ENCODE measurements at places on chromosomes 5 and 9. TPM values are rescaled to one million over a fixed set of nuclear protein-coding genes. Genes with fewer than 3 reads are reported as not detected.
A peak's percentile ranks its signal among the peaks of the same experiment; 100 is the strongest.

DNA sequence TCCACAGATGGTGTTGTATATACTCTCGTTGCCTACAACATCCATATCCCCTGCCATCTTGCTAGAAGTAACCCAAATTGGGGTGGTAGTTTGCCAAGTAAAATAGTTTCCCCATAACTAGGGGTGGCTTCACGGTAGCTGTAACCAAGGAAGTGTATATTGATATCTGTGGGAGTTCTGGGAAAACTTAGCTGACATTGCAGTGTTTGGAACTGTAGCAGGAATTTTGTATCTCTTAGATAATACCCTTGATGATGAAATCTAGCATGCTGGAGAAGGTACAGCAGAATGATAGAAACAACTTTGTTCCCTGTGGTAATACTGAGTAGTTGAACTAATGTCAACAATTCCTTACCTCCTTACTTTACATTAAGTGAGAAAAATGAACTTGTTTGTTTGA is 29.8 kb downstream of the FBXL7 start:
- no peaks in the 10 kb centered on the region for H3K36me3 ChIP-seq
- no peak overlapping the region for H3K4me3 ChIP-seq
- no peak for DNase-seq

DNA sequence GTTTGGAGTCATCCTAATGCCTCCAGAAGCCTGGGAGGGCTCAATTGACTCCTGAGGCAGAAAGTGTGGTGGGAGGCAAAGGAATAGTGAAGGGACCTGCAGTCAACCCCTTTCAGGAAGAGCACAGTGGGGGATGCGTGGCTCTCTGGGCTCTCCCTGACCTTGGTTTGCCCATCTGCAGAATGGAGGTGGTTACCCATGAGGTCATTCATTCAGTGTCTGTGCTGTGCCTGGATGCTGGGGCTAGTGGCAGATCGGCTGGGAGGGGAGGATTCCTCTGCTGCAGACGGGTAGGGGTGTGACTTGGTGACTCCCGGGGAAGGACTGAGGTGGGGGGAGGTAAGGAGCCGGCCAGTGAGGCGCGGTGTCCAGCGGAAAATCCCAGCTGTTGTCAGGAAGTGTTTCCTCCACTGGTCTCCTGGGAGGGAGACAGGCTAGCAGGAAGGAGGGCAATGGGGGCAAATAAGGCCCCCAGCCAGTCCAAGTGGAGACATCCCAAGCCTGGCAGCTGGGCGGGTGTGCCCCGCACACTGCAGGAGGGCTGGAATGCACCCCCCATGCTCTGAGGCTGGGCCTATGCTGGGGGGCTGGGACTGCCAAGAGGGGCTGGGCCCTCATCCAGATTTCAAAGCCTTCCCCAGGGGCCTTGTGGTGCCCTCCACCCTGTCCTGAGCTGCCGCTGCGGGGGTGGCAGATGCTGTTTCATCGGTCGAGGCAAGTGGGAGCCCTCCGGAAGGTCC is 10.9 kb downstream of the CXXC5 start:
- no peak overlapping the region for H3K27ac ChIP-seq
- no peak for DNase-seq
- H3K36me3 ChIP-seq: no peaks in the 10 kb centered on the region
- H3K4me3 ChIP-seq: no peak overlapping the region

GRCh38 chr5:123438244-123438643 is 15.0 kb upstream of the CEP120 start:
- H3K27ac ChIP-seq: no peak overlapping the region
- H3K27me3 ChIP-seq: no peaks in the 10 kb centered on the region
- H3K4me3 ChIP-seq: no peak overlapping the region
- no peaks in the 10 kb centered on the region for H3K36me3 ChIP-seq

DNA sequence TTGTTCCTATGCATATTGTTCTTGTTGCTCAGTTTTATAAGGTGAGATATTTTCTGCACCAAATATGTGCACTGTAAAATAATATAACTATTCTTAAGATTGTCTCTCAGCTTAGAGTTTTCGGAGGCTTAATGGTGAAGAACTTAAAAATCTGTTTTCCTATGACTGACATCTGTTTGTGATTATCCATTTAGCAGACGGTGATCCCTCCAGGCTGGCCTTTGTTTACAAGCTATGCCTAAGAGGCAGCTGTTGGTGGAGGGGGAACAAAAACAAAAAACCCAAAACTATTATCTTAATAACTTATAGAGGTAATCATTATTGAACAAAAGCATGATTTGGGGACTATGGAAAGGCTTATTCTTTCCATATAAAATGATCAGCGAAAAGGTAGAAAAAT is 658 bp downstream of the PDCD1LG2 start:
- peak overlapping the region; percentile 74 for H3K4me3 ChIP-seq
- peaks cover 15% of the 10 kb centered on the region for H3K4me1 ChIP-seq
- DNase-seq: no peak
- no peaks in the 10 kb centered on the region for H3K36me3 ChIP-seq
- H3K27me3 ChIP-seq: no peaks in the 10 kb centered on the region

- no peak overlapping the region for H3K4me3 ChIP-seq
- peaks cover 3% of the 10 kb centered on the region for H3K27me3 ChIP-seq
- H3K27ac ChIP-seq: no peak overlapping the region
- no peak for DNase-seq
Measured at GRCh38 chr5:132270706-132271105, 13.2 kb downstream of the PDLIM4 start.

- no peak for DNase-seq
- no peaks in the 10 kb centered on the region for H3K27me3 ChIP-seq
- H3K36me3 ChIP-seq: no peaks in the 10 kb centered on the region
- no peak overlapping the region for H3K4me3 ChIP-seq
- H3K4me1 ChIP-seq: no peaks in the 10 kb centered on the region
Measured at GRCh38 chr5:9536717-9537116, 9.2 kb downstream of the SEMA5A start.

DNA sequence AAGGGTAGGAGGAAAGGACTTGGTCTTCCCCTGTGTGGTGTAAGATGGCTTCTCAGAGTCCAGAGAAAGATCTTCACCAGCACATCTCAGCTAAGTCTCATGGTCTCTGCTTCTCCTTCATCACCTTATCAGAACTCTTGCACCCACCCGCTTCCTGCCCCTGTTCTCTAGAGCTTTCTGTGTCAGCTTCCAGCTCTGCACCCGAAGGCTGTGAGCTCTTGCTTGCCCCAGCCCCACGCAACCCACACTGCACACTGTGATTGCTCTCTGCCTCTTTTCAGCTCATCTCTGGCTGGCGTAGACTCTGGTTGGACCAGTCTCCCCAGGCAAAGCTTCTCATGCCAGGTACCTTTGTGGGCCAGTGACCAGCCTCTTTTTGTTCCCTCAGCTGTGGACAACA is 93.2 kb upstream of the RAPGEF1 start:
- peak overlapping the region; percentile 7 for H3K4me3 ChIP-seq
- H3K27me3 ChIP-seq: no peaks in the 10 kb centered on the region
- no peak for DNase-seq
- H3K4me1 ChIP-seq: peaks cover 5% of the 10 kb centered on the region

GRCh38 chr5:170632985-170633234 is 129.1 kb downstream of the KCNIP1 start:
- peaks cover 9% of the 10 kb centered on the region for H3K4me1 ChIP-seq
- no peak overlapping the region for H3K4me3 ChIP-seq
- peak; percentile 16 for DNase-seq
- no peaks in the 10 kb centered on the region for H3K36me3 ChIP-seq
- H3K27ac ChIP-seq: no peak overlapping the region
- no peaks in the 10 kb centered on the region for H3K27me3 ChIP-seq

Gene ECM2
- total RNA-seq: not detected

Gene STKLD1
- total RNA-seq: 0.86 TPM

Gene FAXDC2
- total RNA-seq: 4.0 TPM

Gene HAPLN1
- not detected for total RNA-seq

Data from CD4-positive, CD25-positive, alpha-beta regulatory T cell (primary cell).